ENCODE measurements at places on chromosomes 2 and 18. TPM values are rescaled to one million over a fixed set of nuclear protein-coding genes. Genes with fewer than 3 reads are reported as not detected.

- no peak for DNase-seq
These were observed 33.5 kb downstream of the CDC42EP3 start for GRCh38 chr2:37637985-37638384.

DNA sequence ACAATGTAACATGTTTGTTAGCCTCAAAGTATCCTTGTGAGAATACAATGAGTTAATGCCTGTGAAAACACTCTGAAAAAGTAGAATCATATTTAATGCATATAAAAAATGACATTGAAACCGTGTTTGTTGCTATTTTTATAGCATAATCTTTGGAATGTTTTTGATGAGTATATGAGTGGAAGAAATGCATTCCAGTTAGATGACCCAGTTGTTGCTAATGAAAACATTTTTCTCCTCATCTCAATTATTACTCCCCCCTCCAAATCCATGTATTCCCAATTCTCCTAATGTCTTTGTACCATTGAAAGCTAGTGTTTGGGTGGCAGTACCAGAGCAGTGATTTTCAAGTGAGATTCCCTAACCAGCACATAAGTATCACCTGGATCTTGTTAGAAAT is 67.1 kb upstream of the DSEL start:
- DNase-seq, result no peak

Gene LYPD6
- 0.07 TPM for polyA plus RNA-seq

Gene CRYGC
- polyA plus RNA-seq, result 0.23 TPM
